CD4-positive, alpha-beta T cell treated with Interleukin-4 for 4 hours (primary cell): ENCODE measurements at places on chromosomes 3 and 15.
A peak's percentile ranks its signal among the peaks of the same experiment; 100 is the strongest.

- DNase-seq: peak; percentile 51
Observed at GRCh38 chr15:73677146-73677607, 7.0 kb upstream of the CD276 start.

DNA sequence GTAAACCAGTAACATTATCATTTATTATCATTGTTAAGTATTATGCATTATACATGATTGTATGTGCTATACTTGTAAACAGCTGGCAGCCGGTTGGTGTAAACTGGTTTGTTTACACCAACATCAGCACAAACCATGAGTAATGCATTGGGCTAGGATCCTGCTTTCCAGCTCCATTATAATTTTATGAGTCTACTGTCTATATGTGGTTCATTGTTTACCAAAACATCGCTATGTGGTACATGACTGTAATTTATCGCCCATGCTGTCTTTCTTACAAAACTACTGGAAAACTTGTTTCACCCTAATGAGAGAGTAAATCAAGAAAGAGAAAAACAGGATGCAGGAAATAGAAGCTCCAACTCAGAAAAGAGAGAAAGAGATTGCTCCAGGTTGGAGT lies 224.8 kb upstream of the CBLB start:
- no peak for DNase-seq

GRCh38 chr15:101307897-101308603 lies 13.0 kb upstream of the SNRPA1 start:
- DNase-seq: no peak

DNA sequence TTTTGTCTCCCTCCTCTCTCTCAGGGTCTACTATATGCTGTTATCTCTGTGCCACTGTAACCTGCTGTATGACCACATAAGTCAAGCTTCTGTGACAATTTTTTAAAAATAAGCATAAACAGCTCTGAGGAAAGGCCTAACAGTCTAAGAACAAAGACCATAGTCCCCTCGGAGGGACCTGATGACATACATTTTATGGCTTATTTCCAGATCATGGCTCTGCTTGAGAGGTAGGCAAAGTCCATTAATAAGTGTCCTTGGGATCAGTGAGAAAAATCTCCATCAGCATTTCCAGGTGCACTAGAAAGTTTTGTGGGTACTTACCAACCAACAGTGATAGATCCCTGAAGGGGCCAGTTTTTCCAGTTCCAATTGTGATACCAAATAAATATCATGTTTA lies 123.8 kb downstream of the TNIK start:
- DNase-seq: no peak

DNA sequence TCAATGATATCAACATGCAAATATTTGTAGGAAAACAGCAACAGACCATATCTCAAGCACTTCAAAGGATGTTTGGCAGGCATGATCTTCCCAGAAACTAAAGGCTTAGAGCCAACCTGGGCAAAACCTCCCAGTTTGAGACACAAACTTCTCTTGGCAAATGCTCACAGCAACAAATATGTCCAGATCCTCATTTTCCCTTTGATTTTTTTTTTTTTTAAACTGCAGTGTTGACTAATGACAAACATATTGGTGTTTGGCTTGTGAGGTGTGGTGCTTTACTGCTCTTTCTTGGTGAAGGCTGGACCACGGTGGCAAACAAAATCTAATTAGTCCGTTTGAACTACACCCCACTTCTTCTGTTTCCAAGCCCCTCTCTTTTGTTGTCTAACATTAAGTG lies 87.2 kb downstream of the EBLN2 start:
- no peak for DNase-seq
